ENCODE measurements at places on chromosomes 13 and 19.

DNA sequence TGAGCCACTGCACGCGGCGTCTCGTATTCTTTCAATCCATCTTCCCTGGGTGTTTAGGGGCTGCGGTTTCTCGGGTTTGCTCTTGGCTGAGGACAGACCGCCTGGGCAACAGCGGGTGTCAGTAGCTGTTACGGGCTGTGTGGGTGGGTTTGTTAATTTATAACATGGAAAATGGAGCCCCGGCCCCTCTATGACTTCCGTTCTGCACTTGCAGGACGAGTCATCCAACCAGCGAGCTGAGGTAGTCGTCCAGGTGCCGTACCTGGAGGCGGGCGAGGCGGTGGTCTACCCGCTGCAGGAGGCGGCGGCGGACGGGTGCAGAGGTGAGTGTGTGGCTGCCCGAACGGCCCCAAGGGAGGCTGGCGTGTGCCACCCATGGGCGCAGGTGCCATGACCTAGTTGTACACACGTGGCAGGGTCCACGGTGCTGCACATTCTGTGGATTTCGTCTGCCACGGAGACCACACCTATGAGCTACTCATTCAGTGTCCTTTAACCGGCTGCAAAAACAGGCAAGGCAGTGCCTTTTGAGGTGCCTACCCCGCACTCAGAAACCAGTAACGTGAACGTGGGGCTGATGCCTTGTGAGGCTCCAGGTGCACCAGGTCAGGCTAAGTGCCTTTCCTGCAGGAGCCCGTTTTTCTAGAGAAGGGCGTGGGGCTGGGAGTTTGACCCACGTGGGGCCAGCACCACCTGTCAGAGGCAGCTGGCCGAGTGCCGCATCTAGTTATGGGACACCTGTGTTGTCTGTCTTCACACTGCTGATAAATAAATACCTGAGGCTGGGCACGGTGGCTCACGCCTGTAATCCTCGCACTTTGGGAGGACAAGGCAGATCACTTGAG lies 10.9 kb downstream of the POLR2E start:
- DNase-seq = no peak

- DNase-seq = no peak
Measured at GRCh38 chr13:44313674-44314073, 60.0 kb upstream of the SERP2 start.

- no peak for DNase-seq
Measured at GRCh38 chr19:29579308-29579910, 26.7 kb upstream of the POP4 start.

DNA sequence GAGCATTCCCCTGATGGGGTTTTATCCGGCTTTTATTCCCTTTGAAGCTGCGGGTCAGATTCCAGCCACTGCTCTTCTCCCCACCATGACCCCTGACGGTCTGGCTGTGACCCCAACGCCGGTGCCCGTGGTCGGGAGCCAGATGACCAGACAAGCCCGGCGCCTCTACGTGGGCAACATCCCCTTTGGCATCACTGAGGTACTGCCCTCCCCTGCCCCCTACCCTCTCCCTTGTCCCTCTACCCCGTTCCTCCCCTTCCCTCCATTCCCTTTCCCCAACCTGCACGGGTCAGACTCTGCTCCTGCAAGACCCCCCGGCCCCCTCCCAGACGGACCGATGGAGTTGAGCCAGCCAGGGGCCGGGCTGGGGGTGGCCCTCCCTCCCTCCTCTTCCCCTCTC lies 6.2 kb downstream of the U2AF2 start:
- no peak for DNase-seq

- no peak for DNase-seq
Measured at GRCh38 chr19:50007947-50008346, 17.2 kb downstream of the VRK3 start.

DNA sequence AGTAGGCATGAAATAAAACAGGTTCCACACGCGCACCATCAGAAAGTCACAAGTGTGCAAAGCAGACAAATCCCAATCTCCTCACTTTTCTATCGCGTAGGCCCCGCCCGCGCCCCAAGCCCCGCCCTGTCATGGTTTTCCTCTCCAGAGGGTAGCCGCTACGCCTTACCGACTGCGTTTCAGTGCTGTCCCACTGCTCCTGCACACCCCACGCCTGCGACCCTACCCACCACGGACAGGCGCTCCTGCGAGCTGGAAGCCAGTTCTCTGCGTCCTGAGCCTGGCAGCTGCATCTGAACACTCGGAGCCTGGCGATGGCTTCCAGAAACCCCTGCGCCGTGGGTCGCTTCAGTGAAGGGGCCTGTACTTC lies 379 bp upstream of the ZNF470 start:
- DNase-seq = no peak

- DNase-seq = no peak
Measured at GRCh38 chr13:23656637-23657371, 86.6 kb downstream of the TNFRSF19 start.

DNA sequence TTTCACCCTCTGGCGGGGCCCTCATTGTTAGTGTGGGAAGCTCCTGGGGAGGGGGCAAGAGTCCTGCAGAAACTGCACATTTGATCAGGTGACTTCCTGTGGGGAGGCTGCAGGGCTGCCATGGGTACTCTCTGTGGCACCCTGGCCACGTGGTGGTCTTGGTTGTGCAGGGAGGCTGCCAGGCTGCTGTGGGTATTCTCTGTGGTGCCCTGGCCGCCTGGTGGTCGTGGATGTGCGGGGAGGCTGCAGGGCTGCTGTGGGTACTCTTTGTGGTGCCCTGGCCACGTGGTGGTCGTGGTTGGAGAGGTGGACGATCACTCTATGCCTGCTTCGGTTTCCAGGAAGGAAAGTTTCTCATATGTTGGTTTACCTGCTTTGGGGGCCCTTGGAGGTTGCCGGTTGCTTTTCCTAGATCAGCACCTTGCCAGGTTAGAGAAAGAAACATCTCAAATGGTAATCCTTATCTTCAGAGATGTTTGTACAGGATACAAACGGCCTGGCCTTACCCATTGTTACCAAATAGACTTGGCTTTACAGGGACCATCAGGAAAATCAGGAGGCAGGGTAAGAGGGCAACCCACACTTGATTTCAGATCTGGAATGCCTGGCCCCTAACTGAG lies 22.9 kb downstream of the TEX29 start:
- no peak for DNase-seq

DNA sequence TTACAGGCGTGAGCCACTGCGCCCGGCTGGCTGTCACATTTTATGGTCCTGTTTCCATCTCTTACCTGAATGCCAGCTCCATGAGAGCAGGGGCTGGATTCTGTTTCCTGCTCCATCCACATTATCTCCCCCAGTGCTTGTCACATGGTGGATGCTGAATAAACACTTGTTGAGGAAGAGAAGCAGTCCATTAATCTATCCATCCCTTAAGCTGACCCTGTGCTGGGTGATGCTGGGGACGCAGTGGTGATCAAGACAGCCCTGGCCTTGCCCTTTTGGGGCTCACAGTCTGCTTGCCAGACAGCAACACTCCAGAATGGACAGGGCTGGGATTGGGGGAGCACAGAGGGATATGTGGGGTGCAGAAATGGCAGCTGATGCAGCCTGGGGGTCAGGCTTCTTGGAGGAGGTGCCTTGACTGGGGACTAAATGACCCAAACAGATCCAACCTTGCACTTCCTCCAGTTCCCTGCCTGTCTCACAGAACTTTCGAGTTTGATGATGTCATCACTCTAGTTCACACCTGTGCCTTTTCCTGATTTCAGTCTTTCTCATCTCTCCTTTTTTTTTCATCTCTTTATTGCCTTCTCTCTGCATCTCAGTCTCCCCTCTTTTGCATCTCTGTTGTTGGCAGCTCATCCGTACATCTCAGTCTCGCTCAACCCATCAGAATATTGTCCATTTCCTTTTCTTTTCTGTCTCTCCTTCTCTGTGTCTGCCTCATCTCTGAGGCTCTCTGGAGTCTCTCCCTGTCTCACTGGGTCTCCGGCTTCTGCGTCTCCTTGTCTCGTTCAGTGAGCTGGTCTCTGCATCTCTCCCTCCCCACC lies 4.6 kb downstream of the IRF2BP1 start:
- no peak for DNase-seq

- no peak for DNase-seq
Measured at GRCh38 chr19:47032171-47032811, 12.7 kb downstream of the NPAS1 start.

DNA sequence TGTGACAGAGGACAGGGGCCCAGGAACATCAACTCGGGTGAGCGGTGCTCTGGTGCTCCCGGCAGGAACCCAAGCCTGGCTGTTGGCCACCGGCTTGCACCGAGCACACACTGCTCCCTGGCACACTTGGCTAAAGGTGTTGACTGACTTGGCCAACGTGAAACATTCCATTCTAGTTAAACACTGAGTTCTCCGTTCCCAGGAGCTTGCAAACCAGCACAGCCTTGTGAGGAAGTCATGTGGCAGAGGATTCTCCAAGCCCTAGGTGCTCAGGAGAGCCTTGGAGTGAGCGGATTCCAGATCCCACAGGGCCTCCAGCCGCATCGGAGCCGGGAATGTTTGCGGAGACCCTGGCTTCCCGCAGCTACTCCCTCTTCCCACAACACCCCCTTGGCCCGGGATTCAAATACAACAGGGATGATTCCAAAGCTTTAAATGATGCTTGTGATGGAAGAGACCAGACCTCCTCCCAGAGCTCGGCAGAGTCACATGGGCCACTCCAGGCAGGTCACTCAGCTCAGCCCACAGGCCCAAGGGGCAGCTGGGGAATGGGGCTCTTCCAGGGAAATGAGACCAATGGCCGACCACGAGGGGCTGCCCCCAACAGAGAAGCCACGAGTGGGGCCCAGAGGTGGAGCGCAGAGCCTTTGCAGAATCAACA lies 2.9 kb downstream of the C13orf46 start:
- no peak for DNase-seq
